Stimulated activated CD4-positive, alpha-beta T cell treated with anti-CD3 and anti-CD28 coated beads, Interleukin-2, amount 100 ng/mL, for 24 hours (primary cell): ENCODE measurements at places on chromosomes 11 and 22.

DNA sequence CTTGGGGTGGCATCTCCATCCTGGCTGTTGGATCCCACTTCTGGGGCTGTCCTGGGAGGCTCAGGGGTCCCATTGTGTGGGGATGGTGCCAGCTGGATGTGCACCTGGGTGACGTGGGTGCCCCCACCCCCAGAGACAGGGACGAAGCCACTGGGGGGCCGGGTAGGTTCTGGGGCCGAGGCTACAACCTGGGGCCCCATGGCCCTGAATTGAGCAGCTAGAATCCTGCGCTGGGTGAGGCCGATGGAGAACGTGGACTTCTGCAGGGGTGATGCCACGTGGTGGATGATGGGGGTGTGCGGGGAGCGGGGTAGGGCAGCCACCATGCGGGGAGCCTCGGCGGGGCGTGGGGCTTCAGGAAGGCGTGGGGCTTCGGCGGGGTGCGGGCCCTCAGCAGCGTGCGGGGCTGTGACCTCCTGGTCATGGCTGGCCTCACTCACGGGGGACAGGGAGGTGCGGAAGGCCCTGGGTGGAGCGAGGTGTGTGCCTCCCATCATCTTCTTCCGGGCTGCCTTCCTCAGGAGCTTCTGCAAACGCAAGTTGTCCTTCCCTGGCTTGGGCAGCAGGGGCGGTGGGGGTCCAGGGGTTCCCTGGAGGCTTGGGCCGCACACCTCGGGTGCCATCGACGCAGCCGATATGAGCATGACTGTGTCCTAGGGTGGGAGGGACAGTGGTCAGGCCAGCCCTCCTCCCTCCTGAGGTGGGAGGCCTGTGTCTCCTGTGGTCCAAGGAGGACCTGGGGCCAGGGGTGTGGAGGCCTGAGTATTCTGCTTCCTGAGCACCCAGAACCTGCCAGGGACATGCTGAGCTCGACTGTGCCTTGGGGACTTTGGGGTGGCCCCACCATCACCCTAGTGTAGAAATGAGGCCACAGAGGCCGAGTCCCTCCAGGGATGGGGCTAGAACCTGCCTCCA lies 1.5 kb downstream of the PRR33 start:
- no peak for DNase-seq

GRCh38 chr11:120386774-120387371 lies 50.7 kb downstream of the ARHGEF12 start:
- no peak for DNase-seq

DNA sequence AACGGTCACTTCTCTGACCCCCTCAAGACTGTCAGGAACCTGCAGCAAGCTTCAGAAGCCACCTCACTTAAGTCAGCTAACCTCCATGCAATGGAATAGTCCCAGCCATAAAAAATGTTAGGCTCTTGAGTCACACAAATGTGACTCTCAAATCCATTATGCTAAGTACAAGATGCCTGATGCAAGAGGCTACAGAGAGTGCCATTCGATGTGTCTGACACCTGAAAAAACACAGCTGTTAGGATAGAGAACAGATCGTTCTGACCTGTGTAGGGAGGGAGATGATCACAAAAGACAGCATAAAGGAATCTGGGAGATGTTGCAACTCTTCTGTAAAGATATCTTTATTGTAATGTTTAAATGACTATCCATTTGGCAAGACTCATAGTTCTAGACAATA lies 712.4 kb downstream of the TBC1D22A start:
- no peak for DNase-seq

GRCh38 chr11:121864660-121865059 lies 251.4 kb downstream of the BLID start:
- no peak for DNase-seq

- no peak for DNase-seq
Observed at GRCh38 chr22:49238181-49239141, 589.2 kb downstream of the BRD1 start.

GRCh38 chr11:18775492-18776292 lies 15.9 kb downstream of the PTPN5 start:
- DNase-seq = peak; percentile 50

GRCh38 chr11:17013548-17014320 lies 480 bp downstream of the PLEKHA7 start:
- peak; percentile 32 for DNase-seq

DNA sequence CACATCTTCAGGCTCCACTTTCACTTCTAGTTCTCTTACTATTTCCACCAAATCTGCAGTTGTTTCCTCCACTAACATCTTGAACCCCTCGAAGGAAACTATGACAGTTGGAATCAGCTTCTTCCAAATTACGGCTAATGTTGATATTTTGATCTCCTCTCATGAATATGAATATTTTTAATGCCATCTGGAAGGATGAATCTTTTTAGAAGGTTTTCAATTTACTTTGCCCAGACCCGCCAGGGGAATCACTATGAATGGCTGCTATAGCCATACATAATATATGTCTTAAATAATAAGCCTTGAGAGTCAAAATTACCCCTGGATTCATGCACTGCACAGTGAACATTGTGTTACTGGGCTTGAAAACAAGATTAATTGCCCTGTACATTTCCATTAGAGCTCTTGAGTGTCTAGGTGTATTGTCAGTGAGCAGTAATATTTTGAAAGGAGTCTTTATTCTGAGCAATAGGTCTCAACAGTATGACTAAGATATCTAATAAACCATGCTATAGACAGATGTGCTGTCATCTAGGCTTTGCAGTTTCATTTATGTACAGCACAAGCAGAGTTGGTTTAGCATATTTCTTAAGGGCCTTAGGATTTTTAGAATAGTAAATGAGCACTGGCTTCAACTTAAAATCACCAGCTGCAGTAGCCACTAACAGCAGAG lies 48.3 kb upstream of the LRRC55 start:
- DNase-seq = no peak

GRCh38 chr11:92329646-92330045 lies 105.0 kb downstream of the FAT3 start:
- DNase-seq = no peak

DNA sequence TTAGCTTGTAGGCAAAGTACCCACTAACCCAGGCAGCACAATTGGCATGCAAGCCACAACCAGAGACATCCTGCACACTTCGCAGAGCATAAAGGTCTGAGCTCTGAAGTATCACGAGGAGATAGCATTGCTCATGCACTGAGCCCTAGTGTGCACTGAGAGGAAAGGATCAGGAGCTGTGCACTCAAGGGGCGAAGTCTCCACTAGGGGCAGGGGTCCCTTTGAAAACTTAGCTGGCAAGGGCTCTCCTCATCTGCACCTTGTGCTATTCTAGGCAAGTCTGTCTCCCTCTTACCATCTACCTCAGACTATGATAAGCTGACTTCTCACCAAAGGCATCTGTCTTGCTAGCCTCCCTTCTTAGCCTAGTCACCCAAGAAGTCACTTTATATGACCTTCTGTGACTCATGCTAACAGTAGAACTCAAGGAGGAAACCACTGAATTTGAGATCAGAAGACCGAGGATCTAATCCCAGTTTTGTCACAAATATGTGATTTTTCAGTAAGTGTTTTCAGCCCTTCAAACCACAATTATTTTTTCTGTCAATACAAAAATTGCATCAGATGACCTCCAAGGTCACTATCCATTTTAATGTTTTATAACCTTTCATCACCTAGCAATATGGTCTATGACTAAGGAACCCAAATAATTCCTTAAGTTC lies 1078.0 kb downstream of the NTM start:
- no peak for DNase-seq

DNA sequence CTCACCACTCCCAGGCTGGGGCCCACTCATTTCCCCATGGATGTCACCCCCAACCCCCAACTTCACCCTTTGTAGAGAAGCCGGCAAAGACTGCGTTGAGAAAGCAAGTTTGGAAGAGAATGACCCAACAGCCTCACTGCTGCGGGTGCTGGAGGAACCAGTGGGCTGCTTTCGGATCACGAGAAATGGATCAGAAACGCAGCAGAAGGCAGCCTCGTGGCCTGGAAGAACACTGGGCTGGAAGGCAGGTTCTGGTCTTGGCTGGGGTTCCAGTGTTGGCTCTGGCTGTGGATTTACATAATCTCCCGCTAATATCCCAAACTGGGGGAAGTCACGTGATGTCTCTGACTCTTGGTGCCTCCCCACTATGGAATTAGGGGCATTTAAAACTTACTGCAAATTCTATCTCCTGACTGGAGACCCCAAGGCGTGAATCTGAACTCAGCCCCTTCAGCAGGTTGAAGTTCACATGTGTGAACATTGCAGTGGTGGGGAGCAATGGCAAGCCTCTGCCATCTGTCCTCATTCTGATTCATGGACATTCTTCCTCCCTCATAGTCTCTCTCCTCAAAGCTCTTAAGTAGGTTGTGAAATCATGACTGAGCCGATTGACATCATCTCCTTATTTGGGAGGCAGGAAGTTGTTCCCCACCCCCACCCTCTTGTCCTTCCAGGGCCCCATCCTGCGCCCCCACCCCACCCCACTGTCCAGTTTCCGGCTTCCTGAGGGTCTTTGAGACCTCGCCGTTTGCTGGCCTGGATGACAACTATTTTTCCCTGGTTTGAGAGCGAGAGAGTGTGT lies 37.0 kb upstream of the TIMP3 start:
- DNase-seq = no peak

DNA sequence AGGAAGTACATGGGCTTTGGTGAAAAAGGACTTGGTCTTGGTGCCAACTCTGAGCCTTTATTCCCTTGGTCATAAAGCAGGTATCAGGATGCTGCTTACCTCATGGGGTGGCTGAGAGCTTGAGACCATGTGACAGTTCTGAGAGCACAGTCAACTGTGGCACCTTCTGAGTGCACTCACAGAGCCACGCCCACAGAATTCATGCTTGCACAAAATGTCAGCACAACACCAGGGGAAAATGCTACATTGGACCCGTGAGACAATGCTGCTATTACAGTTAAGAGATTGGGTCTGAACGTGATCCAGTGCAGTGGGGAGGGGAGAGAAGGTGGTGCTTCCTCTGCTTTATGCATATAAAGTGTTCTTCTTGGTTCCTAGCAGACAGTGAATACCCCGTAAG lies 79.5 kb upstream of the SPON1 start:
- no peak for DNase-seq

DNA sequence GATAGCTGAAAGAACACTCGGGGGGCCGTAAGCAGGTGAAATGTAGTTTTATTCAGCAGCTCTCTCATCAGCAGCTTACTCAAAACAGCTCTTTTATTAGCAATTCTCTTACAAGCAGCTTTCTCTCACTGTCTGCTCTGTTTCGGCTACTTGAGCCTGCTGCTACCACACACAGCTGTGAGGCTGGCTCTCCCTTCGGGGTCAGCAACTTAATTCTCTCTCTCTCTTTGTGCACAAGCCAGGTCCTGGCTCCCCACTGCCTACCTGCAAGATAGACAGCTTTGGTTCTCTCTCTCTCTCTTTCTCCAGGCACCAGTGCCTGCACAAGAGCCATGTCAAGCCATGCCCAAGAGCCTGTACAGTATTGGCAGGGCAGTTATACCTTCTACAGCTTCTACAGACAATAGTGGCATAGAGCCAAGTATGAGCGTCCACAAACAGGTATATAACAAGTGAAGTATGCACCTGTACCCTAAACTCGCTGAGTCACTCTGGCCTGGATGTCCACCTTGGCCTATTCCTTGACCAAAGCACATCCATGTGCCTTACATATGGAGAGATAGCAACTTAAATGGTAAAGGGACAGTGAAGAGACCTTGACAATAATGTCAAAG lies 110.8 kb downstream of the MTNR1B start:
- no peak for DNase-seq

- no peak for DNase-seq
Observed at GRCh38 chr11:12538889-12539421, 135.3 kb upstream of the TEAD1 start.
